ENCODE measurements at places on chromosomes 3 and 15.

GRCh38 chr3:98962189-98962930 lies 60.9 kb upstream of the DCBLD2 start:
- DNase-seq, result no peak

DNA sequence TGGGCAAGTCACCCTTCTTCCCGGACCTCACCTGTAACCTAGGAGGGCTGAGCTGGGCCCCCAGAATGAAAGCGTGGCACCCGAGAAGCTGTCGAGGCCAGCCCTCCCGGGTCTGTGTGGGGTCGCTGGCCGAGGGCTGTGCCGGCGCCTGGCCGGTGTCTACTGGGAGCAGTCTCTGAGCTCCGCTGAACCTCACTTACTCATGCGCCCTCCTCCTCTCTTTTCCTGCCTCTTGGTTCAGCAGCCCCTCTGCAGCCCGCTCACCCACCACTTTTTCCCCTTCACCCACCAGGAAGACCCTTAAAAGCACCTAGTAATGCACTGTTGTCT lies 419 bp downstream of the HYKK start:
- DNase-seq, result no peak

GRCh38 chr3:137771401-137772213 lies 7.5 kb downstream of the SOX14 start:
- no peak for DNase-seq

GRCh38 chr15:90859234-90860131 lies 8.9 kb upstream of the FURIN start:
- DNase-seq, result no peak

DNA sequence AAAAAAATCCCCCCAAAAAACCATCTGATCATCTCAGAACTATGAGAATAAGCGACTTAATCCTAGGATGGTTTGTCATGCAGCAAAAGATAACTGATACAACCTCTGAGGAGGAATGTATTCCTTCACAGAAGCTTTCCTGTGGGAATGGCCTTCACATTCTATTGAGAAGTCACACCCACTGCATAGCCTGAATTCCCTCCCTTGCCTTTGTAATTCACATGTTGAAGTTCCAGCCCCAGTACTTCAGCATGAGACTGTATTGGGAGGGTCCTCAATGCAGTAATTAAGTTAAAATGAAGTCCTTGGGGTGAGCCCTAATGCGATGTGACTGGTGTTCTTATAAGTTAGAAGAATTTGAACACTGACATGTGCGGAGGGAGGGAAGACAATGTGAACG lies 395.2 kb downstream of the TUSC7 start:
- no peak for DNase-seq

All from activated T-cell treated with anti-CD3 and anti-CD28 coated beads for 48 hours (primary cell).